ENCODE measurements at places on chromosomes 11 and 22.

DNA sequence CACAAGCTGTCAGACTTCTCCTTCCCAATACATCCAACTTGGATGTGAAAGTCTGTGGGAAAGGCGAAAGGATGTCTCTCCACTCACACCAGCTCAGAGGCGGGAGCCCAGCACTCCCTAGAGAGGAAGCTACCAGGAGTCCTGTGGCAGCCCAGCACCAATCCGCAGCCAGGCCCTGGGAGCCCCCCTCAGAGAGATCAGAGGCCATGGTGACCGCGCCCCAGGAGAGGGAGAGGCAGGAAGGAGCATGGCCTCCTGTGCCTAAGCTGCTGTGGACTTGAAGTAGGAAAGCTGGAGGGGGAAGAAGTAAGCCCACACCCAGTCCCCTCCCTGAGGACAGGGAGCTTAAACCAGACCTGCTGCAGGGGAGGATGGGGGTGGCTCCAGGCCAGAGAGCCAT, 24.4 kb upstream of the IGSF9B start:
- no peak for DNase-seq

DNA sequence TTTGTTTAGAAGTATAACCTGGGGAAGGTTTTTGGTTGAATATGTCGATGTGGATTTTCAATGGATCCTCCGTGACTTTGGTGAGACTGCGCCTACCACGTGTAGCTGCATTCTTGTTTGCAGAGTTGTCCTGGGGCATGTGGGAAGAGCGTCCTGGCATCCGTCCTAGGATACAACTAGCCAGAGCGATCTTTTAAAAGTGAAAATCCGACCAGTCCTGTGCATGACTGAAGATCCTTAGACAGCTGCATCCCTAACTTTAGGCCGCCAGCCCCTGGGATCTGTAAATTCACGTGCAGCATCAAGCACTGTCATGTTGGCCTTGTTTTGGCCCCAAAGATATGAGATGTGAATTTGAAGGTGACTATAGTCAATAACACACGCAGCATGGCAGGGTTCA, 22.4 kb upstream of the THY1 start:
- DNase-seq: no peak

DNA sequence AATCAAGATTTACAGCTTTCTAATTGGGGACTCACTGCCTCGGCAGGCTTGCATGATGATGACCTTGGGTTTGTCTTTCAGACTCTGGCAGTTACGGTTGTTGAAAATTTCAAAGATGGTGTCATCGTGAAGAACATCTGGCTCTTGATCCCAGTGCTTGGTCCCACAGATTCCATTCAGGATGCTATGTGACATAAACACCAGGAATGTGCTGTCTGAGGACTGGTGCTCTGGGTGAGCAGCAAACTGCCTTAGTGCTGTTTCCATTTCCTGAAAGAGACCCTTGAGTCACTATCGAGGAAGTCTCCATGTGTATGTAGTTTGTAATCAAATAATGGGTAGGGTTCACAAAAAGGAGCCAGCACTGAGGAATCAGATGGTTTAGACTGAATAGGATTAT, 7.1 kb downstream of the CASP12 start:
- no peak for DNase-seq

GRCh38 chr11:79018371-79018849, 422.4 kb downstream of the TENM4 start:
- DNase-seq: no peak

GRCh38 chr11:83784419-83784818, 498.3 kb upstream of the CCDC90B start:
- no peak for DNase-seq

DNA sequence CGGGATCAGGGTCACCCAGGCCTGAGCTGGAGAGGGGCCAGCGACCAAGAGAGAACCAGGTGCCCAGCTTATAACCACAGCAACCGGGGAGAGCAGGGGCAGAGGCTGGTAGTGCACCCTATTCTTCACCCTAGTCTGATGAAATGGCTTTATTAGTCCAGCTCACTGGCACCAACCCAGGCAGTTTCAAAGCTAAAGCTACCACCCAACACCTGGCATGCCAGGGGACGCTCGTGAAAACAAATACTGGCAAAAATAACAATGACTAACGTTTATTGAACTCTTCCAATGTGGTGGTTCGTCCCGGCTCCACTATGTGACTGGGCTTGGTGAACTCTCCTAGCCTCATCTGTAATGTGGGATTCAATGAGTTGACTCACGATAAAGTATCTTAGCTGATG, 30.6 kb downstream of the SCGB1A1 start:
- no peak for DNase-seq

- no peak for DNase-seq
Measured at GRCh38 chr11:72599325-72600117, 74.7 kb downstream of the PDE2A start.
